ENCODE measurements at places on chromosomes 6 and 20.

DNA sequence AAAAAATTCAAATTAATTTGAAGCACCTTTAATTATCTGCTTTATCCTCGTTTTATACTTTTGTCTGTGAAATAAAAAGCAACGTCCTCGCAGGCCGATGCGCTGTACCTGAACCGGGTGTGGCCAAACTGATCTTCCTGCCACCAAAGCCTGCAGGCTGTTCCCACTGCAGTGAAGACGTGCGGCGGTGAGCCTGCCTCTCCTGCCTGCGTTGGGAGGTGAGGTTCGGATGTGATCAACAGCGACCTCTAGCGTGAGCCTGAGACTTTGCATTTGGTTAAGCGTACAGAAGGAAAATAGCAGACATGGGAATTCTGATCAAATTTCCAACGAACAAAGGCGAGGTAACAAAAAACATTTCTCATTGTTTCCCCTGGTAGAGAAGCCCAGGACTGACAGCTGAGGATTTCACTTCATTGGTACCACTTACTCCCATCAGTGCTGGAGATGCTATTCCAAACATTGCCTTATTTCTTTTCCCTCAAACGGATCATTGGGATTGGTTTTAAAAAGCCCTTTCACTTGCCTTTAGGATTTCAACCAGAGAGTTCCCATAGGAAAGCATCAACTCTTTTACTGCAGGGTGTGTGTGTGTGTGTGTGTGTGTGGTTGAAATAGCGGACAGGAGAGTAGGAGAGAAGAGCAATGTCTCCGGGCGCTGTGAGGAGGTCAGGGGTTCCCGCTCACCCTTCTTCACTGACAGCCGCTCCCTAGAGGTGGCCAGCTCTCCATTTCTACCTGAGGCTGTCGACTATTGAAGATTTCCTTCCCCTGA is 56.6 kb upstream of the CCN6 start:
- no peak for DNase-seq

DNA sequence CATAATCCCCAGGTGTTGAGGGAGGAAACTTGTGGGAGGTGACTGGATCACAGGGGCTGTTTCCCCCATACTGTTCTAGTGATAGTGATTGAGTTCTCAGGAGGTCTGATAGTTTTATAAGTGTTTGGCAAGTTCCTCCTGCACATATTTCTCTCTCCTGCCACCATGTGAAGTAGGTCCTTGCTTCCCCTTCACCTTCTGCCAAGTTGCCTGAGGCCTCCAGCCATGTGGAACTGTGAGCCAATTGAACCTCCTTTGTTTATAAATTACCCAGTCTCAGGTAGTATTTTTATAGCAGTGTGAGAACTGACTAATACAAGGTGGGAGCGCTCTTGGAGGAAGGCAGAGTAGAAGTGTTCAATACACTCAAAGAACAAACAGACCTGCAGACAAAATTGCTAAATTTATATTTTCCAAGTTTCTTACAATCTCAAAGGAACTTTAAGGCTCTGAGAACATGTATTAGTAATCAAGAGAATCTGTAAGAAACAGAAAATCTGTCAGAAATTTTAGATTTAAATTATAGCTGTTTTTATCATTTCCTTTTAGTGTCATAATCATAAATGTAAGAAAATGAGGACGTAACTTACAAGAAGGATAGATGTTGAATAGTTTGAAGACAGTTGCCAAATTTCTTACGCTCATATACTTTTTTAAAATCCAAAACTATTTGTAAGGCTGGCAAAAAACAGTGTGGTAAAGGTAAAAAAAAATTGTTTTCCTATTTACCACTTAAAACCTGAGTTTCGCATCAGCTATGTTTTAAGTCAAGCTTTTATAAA is 77.7 kb downstream of the ASCC3 start:
- no peak for DNase-seq

DNA sequence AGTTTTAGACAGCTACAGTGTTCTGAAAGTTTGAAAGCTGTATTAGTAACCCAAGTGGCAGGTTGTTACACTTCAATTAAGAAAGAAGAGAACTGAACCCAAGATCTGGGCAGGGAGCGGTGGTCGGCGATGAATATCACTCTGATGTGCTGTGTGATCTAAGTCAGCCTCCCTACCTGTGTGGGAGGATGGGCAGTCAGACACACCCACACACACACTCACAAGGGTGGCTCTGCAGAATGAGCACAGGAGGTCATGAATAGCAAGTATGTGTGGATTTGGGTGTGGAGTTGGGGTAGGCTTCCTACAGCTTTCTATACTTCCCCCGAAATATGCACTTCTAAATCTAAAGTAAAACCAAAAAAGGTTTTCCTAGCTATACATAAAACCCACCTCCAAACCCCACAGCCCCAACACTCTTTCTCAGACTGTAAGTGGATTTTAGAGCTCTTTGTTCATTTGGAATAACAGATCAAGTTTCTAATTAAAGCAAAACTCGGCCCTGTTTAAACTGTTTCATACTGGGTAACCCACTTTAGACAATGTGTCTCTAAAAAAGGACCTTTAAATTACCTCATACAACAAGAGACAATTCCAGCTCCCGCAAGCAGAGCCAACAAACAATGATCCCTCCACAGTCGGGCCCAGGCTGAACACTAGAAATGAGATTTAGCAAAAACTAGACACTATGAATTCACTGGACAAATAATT is 19.4 kb downstream of the TNFRSF21 start:
- no peak for DNase-seq

DNA sequence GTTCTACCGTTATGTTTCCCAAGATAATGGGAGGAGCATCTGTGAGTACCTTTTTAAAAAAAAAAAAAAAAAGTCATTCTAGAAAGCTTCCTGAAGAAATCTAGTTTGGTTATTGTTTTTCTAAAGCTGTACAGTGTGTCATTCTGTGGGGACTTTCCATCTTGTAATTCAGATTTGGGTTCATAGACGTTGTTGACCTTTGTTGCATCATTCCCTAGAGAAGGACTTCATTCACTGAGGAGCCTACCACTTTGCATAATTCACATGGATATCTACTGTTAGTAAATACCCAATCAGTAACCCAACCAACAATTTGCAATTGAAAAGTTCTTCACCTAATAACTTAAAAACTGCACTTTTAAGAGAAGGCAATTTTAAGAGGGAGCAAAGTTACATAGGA is 60.1 kb downstream of the RPP40 start:
- DNase-seq, result no peak

GRCh38 chr20:25087186-25087929 is 5.4 kb upstream of the VSX1 start:
- DNase-seq, result no peak

DNA sequence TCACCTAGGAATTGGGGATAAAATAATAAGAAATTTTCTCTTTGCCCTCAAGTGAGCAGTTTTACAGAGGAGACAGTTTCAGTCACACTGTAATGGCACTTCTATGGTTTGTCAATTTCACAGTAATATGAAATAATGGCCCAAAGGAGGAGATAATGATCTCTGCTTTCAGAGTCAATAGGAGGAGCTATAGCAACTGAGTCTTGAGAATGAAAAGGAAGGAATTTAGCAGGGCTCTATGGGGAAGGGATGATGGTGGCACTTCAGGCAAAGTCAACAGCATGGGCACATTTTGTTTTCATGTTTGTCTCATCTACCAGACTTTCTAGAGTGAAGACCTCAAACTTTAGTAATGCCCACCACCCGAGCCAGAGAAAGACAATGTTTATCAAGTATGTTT is 138.3 kb upstream of the HMGN3 start:
- no peak for DNase-seq

- no peak for DNase-seq
These were observed 571 bp upstream of the FOXC1 start for GRCh38 chr6:1609041-1609647.

DNA sequence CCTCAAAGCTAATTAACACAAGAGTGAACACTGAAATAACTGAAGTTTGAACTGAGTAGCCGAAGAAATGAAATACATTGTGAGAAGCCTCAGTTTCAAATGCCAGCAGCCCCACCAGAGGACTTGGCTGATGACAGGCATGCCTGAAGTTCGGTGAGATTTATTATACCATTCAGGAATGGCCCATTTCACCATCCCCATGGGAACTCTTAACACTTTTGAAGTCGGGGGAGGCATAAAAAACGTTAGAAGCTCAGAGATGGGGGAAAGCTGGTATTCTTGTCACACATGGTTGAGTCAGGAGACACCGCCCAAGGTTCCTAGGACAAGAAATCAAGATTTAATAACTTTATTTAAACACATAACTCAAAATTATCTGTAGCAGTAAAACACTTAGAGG is 17.6 kb upstream of the SLC22A3 start:
- DNase-seq, result no peak

DNA sequence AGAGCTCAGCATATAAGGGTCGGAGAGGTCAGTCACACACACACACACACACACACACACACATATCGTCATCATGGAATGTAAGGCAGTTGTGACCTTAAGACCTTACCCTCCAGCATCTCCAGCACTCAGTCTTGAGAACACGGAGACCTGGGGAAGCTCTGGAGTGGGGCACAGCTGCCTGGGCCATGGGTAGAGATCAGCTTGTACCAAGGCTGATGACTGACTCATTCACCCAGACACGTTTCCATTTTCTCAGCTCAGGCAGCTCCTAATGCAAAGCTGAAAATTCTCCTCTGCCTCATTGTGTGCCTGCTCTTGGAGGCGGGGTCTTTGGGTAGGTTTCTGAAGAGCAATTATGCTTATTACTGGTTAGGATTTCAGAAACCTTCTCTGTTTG is 38.3 kb upstream of the PDYN start:
- DNase-seq, result no peak

GRCh38 chr6:163754866-163755265 is 340.3 kb downstream of the QKI start:
- DNase-seq, result no peak

GRCh38 chr6:136181861-136182260 is 68.2 kb downstream of the MTFR2 start:
- no peak for DNase-seq

DNA sequence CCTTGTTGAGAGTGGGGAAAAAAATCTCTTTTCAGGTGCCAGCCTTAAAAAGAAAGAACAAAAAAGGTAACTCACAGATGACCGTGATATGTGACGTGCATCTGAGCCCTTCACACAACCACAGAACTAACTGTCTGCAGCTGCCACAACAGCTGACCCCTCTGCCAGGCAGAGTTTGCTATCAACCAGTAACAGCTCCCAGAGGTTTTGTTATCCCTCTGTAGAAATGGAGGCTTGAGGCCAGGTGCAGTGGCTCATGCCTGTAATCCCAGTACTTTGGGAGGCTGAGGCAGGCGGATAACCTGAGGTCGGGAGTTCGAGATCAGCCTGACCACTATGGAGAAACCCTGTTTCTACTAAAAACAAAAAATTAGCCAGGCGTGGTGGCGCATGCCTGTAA is 42.8 kb downstream of the SLC52A3 start:
- DNase-seq, result no peak

GRCh38 chr20:62741191-62741691 is 32.6 kb downstream of the NTSR1 start:
- DNase-seq, result no peak

DNA sequence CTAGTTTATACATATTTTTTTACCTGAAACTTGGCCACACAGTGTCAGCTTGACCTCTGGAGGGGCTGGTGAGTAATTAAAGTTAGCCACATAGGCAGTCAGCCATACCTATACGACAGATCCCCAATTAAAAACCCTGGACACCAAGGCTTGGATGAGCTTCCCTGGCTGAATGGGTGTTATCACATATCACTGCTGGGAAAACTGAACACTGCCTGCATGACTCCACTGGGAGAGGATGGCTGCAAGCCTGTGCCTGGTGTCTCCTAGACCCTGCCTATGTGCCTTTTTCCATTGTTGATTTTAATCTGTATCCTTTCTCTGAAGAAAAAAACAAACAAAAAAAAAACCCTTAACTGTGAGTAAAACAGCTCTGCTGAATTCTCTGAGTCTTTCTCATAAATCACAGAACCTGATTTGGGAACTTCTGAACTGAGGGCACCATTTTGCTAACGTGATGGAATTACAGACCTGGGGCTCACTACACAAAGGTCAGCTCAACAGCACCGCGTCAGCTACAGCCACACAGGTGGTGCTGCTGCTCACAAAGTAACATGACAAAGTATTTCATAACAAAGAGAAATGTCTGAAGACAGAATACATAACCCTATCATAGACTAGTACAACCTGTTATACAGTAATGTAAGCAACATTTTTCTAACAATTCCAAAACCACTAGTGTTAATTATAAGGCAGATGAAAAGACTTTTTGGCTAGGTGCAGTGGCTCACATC is 97.0 kb downstream of the SLC23A2 start:
- DNase-seq, result no peak

GRCh38 chr6:36038120-36038876 is 10.7 kb downstream of the MAPK14 start:
- no peak for DNase-seq

DNA sequence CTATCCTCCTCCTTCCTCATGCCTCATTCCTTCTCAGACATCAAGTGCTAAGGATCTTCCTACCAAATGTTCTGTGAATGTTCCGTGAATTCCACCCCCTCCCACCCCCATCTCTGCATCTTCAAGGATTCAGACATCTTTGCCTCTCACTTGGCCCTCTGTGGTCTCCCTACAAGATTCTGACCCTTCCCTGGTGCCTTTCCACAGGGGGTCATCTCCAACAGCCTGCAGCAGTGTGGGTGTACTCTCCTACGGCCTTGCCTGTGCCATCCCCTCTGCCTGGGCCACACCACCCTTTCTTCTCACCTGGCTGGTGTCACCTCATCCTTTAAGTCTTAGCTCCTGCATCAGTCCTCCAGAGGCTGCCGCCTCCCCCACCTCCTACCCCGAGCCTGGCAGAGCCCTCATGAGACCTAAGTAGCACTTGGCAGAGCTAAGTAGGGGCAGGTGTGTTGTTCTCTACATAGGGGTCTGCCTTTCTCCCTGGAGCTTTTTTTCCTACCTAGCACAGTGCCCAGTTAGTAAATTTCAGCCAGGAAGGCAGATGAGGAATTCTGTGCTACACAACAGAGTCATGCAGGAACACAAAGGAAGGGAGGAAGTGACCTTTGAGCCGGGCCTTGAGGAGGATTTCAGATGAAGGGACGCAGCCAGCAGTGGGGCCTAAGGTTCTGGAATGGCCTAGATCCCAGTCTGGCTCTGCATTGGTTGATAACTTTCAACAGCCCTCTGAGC is 43.1 kb downstream of the TM9SF4 start:
- no peak for DNase-seq

DNA sequence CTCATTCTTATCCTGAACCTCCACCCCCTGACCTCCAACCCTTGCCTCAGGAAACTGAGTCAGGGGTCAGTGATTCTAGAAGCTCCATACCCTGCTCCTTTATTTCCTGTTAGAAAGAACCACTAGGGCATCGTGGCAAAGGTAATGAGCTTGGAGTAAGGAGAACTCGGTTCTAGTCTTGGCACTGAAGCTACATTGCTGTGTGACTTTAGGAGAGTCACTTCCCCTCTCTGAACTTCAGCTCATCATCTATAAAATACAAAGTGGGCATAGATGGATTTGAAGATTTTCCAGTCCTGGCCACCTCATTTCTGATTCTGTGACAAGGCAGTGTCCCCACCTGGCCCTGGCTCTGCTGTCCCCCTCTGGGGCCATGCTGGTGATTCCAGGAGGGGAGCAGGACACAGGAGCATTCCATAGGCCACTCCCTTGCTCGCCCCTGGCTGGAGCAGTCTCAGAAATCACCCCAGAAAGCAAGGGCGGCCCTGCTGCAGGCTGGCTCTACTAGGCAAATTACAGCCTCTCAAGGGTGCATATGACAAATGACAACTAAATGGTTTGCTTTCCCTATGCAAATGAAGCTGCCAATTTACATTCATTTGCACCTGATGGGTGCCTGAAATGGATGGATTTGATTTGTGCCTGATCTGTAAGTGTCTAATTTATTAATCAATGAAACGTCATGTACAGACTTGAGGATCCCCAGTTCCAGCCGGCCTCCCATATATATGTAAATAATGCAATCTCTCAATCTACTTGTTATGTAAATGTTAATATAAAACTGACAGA is 62.2 kb downstream of the LRFN2 start:
- DNase-seq, result no peak
